ENCODE measurements at places on chromosomes 12 and 14.

DNA sequence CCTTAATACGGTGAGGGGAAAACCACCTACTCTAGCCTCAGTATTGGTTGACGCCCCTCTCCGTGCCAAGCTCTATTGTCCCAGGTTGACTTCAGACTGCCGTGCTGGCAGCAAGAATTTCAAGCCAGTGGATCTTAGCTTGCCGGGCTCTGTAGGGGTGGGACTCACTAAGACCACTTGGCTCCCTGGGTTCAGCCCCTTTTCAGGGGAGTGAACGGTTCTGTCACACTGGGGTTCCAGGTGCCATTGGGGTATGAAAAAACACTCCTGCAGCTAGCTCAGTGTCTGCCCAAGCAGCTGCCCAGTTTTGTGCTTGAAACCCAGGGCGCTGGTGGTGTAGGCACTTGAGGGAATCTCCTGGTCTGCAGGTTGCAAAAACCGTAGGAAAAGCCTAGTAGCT lies 107.1 kb downstream of the NUBPL start:
- no peak for DNase-seq

DNA sequence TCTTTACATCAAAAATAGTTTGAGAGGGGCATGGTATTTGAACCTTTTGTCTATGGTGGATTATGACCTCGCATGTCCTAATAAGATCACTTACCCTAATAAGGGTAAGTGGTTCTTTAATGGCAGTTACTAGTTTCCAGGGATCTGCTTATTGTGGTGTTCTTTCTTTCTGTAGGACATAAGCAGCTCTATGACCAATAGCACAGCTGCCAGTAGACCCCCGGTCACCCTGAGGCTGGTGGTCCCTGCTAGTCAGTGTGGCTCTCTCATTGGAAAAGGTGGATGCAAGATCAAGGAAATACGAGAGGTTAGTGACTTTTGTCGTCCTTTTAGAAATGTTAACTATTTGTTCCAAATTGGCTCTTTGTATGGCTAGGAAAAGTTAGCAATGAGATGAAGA lies 7.2 kb downstream of the PCBP2 start:
- DNase-seq = no peak

- no peak for DNase-seq
Observed at GRCh38 chr12:16154990-16155389, 122.5 kb downstream of the SLC15A5 start.

DNA sequence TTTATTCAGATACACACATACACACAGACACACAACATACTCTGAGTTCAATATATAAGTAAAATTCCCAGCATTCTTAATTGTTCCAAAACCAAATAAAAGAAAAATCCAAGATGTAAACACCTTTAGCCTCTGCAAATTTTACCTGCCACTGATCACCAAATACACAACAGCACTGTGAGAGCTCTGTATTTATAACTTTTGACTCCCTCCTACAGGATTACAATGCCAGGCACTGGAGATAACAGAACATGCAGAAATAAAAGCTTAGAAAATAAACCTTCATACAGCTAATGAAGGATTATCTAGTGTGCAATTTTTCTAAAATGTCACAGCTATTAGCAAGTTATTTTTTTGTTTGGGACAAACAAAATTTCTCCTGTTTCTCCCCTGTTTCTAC lies 85.0 kb downstream of the TAOK3 start:
- DNase-seq = no peak

- DNase-seq = peak; percentile 64
Observed at GRCh38 chr14:51638071-51638944, 13.4 kb upstream of the FRMD6 start.

- no peak for DNase-seq
Observed at GRCh38 chr14:56902385-56902784, 92.1 kb upstream of the OTX2 start.

DNA sequence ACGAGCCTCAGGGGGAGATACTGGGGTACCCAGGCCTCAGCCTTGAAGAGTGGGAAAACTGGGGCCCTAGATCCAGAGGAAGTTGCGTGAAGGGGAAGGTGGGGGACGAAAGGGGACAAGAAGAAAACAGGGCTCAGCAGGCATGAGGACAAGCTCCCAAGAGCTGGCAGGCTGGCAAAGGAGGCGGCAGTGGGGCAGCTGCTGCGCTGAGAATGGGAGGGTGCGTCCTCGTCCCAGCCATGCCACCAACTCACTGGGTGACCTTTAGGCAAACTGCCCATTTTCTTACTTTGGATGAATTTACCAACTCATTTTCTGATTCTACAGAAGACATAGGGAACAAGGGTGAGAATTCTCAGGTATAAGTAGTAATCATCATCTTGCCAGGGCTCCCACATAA lies 133.6 kb downstream of the TTC7B start:
- DNase-seq = no peak

GRCh38 chr14:67575684-67576083 lies 24.4 kb downstream of the PIGH start:
- no peak for DNase-seq

DNA sequence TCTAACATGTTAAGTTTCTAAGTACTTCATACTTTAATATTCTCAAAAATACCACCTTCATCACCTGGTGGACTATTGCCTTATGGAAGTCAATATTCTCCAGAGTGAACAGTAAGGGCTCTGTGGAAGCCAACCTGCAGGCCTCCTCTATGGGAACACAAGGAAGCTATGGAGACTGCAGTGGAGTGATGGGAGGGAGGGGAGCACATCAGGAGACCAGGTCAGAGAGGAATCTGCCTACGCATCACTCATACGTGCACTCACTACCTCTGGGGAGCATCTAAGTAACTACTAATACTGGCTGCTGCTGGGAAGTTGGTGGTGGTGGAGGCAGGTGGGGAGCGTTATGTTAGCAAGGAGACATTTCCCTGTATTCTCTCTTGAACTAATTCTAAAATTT lies 19.9 kb downstream of the HECTD4 start:
- no peak for DNase-seq

DNA sequence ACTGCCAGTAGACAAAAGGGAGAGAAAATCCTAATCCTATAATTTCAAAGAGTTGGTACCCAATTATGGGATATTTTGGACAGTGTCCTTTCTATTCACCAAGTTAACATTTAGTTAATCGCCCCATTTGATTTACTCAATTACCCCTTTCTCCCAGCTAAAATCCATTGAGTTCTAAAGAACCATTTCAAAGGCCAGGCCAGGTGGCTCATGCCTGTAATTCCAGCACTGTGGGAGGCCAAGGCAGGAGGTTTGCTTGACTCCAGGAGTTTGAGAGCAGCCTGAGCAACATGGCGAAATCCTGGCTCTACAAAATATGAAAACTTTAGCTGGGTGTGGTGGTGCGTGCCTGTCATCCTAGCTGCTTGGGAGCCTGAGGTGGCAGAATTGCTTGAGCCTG lies 5.5 kb upstream of the GPR19 start:
- DNase-seq = peak; percentile 66

DNA sequence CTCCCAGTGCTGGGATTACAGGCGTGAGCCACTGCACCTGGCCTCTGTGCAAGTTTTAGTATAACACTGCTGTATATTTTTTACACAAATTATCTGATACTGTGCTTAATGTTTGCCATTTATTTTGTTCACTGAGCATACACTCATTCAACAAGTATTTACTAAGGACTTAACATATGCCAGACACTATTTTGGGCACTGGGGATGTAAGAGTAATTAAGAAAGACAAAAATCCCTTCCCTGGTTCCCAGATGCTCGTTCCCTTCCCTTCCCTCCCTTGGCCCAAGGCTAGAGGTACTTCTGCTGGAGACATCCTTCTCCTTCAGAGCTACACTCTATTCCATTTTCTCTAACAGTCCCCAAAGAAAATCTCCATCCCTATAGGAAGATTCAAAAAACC lies 12.5 kb downstream of the CIT start:
- DNase-seq = no peak

- DNase-seq = no peak
Observed at GRCh38 chr14:61047021-61047420, 66.0 kb downstream of the SLC38A6 start.

DNA sequence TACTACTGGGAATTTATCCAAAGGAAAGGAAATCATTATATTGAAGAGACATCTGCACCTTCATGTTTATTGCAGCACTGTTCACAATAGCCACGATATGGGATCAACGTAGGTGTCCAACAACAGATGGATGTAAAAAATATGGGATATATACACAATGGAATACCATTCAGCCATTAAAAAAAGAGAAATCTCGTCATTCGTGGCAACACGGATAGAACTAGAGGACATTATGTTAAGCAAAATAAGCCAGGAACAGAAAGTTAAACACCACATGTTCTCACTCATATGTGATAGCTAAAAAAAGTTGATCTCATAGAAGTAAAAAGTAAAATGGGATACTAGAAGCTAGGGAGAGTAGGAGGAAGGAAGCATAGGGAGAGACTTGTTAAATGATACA lies 82.9 kb upstream of the CLMN start:
- no peak for DNase-seq

- DNase-seq = peak; percentile 55
Observed at GRCh38 chr12:93502802-93503623, 35.7 kb downstream of the MRPL42 start.

GRCh38 chr12:54429014-54429471 lies 10.0 kb upstream of the ITGA5 start:
- no peak for DNase-seq

- DNase-seq = peak; percentile 82
Observed at GRCh38 chr12:14567351-14568162, at the start of gene PLBD1. TSS of gene PLBD1 (minus strand) at chr12:14567883. CDS start at chr12:14567696, 187 bp downstream.

DNA sequence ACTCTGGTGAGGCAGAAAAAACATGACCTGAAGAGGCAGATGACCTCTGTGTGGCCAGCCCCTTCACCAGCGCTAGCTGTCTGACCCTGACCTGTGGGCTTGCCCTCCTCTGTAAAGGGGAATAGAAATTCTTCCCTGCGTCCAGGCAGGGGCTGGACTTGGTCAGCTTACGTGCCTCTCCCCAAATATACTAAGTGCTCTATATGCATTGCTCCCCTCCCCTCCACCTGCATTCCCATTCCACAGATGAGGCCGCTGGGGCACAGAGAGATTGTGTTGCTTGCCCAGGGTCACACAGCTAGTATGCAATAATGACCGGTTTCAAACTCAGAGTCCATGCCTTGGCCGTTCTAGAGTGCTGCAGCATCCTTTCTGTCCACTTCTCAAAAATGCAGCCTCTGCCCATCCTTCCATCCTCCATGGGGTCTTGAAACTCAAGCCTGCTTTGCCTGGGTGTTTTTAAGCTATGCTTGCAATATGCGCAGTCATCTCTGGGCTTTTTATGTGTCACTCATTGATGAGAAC lies 303.9 kb downstream of the CACNA1C start:
- DNase-seq = no peak

DNA sequence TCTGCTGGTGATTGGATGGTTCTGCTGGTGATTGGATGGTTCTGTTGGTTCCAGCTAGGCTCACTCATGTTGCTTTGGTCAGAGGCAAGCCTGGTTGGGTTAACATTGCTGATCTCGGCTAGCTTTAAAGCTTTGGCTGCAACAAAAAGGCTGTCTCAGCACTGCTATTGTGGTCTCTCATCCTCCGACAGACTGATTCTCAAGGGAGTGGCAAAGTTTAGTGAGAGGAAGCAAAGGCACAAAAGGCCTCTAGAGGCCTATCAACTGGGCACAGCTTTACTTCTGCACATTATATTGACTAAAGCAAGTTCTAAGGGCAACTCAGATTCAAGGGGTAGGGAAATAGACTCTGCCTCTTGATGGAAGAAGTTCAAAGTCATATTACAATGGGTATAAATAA lies 84.7 kb upstream of the LGR5 start:
- DNase-seq = no peak

DNA sequence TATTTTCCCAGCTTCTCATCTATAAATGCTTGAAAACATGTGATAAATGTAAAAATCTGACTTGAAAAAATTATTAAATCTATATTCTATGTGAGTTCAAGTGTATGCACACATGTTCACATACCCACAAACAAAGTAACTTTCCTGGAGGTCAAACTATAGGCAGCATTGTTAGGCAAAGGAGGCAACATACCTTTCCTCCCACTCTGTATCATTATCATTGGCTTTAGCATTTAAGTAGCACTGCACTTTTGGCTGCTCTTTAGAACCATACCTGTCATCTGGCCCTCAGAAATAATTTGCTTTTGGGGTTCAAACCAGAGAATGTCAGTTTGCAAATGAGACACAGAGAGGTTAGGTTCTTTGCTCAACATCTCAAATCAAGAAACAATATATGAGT lies 102.4 kb upstream of the CCDC196 start:
- DNase-seq = no peak

- DNase-seq = no peak
Observed at GRCh38 chr14:35202195-35202594, 79.8 kb downstream of the PRORP start.

- no peak for DNase-seq
Observed at GRCh38 chr14:46488374-46488773, 163.2 kb downstream of the RPL10L start.

GRCh38 chr12:66648033-66648735 lies 30.7 kb downstream of the GRIP1 start:
- no peak for DNase-seq

GRCh38 chr12:75908961-75909605 lies 122.5 kb downstream of the PHLDA1 start:
- no peak for DNase-seq

GRCh38 chr14:92625213-92625612 lies 111.6 kb downstream of the RIN3 start:
- no peak for DNase-seq

- DNase-seq = no peak
Observed at GRCh38 chr12:42744539-42745182, 155.1 kb upstream of the PRICKLE1 start.

DNA sequence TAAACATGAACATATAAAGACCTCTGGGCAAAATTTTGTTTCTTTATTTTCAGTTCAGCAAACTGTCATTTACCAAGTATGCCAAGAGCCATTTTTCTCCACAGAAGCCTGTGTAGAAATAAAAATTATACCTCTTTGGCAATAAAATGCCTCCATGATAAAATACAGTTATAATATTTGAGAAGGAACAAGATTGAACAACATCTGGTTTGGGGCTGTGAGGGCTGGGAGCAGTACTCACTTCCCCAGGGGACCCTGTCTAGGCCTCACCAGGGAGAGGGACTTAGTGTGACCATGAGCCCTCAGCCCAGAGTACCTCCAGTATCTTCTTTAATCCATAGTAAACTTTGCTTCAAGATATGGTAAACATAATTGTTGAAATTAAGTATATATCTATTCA lies 65.1 kb downstream of the DAAM1 start:
- DNase-seq = no peak

GRCh38 chr14:41490323-41490722 lies 116.4 kb upstream of the LRFN5 start:
- DNase-seq = no peak

Measured in ecto neural progenitor cell (in vitro differentiated cells).